ENCODE measurements at places on chromosomes 7 and 10. TPM values are rescaled to one million over a fixed set of nuclear protein-coding genes. Genes with fewer than 3 reads are reported as not detected.

- DNase-seq, result no peak
- H3K4me3 ChIP-seq, result no peak overlapping the region
- H3K27me3 ChIP-seq, result no peaks in the 10 kb centered on the region
- no peaks in the 10 kb centered on the region for H3K4me1 ChIP-seq
Measured at GRCh38 chr7:72080341-72080766, 331.8 kb downstream of the CALN1 start.

- H3K36me3 ChIP-seq, result no peaks in the 10 kb centered on the region
- no peak for DNase-seq
- peaks cover 18% of the 10 kb centered on the region for H3K4me1 ChIP-seq
- H3K27me3 ChIP-seq, result peaks cover 24% of the 10 kb centered on the region
- H3K4me3 ChIP-seq, result no peak overlapping the region
Measured at GRCh38 chr10:124912101-124912886, 29.6 kb upstream of the ZRANB1 start.

DNA sequence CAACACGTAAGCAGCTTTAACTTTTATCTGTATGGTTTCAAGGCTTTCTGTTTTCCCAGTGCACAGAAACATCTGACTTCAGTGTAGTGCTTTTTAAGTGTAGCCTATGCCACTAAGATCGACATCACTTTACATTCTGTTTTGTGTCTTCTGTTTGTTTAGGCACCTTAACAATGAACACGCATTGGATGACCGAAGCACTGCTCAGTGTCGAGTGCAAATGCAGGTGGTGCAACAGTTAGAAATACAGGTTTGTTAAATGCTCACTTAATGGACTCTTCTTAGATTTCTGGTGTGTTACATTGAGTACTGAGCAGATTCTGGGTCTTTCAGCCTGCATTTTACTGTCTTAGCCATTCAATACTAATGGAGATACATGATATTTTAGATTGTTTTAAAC lies 237.4 kb downstream of the FOXP2 start:
- H3K4me3 ChIP-seq, result no peak overlapping the region
- no peaks in the 10 kb centered on the region for H3K4me1 ChIP-seq
- H3K27me3 ChIP-seq, result no peaks in the 10 kb centered on the region

Gene LRMDA
- total RNA-seq, result not detected

Gene ELN
- not detected for total RNA-seq
